T-cell (primary cell): ENCODE measurements at places on chromosomes 1 and 21.

DNA sequence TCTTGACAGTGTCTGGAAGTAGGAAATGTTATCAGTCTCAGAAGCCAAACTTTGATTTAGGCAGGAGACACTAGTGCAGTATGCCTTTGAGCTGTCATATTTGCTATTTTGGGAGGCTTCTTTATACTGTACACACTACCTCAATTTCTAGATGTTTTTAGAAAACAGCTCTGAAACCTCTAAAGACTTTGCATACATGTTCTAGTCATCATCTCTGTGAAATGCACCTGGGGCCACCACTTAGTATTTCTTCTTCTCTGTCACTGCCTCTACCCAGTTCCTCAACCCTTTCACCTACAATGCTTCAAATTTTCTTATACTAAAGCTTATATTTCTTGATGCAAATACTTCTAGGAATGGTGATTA is 29.1 kb upstream of the PLA2G4A start:
- DNase-seq, result no peak

DNA sequence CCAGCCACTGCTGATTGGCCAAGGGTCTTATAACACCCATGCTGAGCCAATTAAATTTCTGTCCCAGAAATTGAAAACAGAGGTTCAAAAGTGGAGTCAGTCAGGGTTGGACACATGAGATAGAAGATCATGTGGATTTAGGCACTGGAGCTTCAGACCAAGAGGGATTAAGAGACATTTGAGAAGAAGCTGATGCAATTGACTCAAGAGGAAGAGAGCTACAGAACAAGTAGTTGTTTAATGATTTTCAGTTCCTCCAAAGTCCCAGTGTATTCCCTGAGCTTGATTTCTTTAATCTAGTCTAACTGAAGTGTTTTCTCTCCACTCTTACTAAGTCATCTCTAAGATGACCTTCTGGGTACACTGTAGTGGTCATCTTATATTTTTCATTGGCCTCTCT is 227.1 kb downstream of the DUSP10 start:
- DNase-seq, result no peak

GRCh38 chr1:64848803-64849202 is 103.9 kb downstream of the RAVER2 start:
- DNase-seq, result no peak

DNA sequence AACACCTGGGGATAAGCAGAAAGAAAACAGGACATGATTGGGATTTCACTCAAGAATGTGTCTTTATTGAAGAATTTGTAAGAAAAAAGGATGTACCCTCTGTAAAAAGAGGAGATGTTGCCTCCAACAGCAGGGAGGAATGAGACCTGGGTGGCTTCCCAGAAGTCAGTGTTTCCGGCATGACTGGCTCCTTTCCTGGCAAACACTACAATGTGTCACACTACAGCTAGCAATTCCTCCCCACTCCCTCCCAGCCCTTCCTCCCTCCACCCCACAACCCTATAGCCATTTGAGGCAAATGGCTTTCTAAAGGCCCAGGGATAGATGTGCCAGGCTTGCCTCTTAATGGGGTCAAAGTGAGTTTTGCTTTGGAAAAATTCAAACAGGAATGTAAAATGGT is 11.5 kb upstream of the COL8A2 start:
- no peak for DNase-seq

DNA sequence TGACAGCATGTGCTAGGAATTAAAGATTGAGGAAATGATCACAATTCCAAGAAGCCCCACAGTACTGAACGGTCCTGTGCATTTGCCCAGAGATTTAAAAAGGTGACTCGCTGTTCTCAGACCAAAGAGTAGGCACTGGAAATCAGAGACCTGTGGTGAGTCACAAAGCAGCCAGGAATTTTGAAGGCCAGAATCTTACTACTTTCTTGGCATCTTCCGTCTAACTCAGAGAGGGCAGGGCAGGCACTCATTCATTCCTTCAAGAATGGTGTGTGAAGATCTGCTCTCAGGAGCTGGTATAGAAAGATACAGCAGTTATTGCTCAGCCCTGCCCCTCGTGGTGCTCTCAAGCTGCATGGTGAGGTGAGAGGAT is 57.9 kb downstream of the BRINP2 start:
- DNase-seq, result no peak

- DNase-seq, result no peak
These were observed 63.9 kb upstream of the CYP2J2 start for GRCh38 chr1:59990470-59990869.

GRCh38 chr1:204868340-204868700 is 2.3 kb upstream of the NFASC start:
- no peak for DNase-seq
